Right lobe of liver (tissue), 6 donors: ENCODE measurements at places on chromosomes 7 and 10.

GRCh38 chr10:30036341-30036740, 23.0 kb downstream of the JCAD start:
- no peak for DNase-seq
- H3K4me1 ChIP-seq, result no peaks in the 10 kb centered on the region
- no peak overlapping the region for H3K27ac ChIP-seq
- H3K36me3 ChIP-seq, result no peaks in the 10 kb centered on the region

GRCh38 chr7:5700391-5700985, 81.0 kb downstream of the RNF216 start:
- H3K4me1 ChIP-seq, result peaks cover 4% of the 10 kb centered on the region
- H3K27ac ChIP-seq, result no peak overlapping the region
- H3K36me3 ChIP-seq, result no peaks in the 10 kb centered on the region
- H3K4me3 ChIP-seq, result no peak overlapping the region
- DNase-seq, result no peak
- H3K27me3 ChIP-seq, result no peaks in the 10 kb centered on the region

- no peaks in the 10 kb centered on the region for H3K27me3 ChIP-seq
- no peaks in the 10 kb centered on the region for H3K36me3 ChIP-seq
- no peak overlapping the region for H3K27ac ChIP-seq
These were observed 52.8 kb upstream of the CHST3 start for GRCh38 chr10:71911296-71911953.

GRCh38 chr10:44994752-44995530, 5.8 kb upstream of the ZNF22 start:
- no peaks in the 10 kb centered on the region for H3K4me1 ChIP-seq
- no peaks in the 10 kb centered on the region for H3K36me3 ChIP-seq
- no peaks in the 10 kb centered on the region for H3K27me3 ChIP-seq
- H3K27ac ChIP-seq, result peak overlapping the region; percentile 95
- no peak overlapping the region for H3K4me3 ChIP-seq

DNA sequence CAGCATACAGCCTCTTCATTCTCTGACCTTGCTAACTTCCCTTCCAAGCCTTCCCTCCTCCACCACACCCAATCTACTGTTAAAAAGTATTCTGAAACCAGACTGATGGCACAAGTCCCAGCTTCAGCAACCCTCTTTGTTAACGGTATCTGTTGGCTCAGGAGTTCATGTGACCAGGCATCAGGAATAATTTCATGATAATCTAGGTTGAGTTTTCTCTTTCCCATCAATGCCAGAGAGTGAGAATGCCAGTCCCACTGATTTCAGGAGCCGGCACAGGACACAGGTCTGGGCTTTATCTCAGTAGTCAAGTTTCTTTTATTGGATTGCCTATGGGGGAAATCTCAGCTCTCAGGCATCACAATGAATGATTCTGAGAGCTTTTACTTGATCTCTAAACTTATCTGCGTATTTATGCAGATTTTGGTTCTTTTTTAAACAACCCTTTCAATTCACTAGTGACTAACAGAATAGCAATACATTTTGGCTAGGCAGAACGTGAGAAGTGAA, 231.0 kb upstream of the LYZL1 start:
- no peak overlapping the region for H3K27ac ChIP-seq
- no peaks in the 10 kb centered on the region for H3K27me3 ChIP-seq
